ENCODE measurements at places on chromosomes 16 and 17.

GRCh38 chr17:17078832-17079231, 36.6 kb downstream of the MPRIP start:
- peak; percentile 47 for DNase-seq

DNA sequence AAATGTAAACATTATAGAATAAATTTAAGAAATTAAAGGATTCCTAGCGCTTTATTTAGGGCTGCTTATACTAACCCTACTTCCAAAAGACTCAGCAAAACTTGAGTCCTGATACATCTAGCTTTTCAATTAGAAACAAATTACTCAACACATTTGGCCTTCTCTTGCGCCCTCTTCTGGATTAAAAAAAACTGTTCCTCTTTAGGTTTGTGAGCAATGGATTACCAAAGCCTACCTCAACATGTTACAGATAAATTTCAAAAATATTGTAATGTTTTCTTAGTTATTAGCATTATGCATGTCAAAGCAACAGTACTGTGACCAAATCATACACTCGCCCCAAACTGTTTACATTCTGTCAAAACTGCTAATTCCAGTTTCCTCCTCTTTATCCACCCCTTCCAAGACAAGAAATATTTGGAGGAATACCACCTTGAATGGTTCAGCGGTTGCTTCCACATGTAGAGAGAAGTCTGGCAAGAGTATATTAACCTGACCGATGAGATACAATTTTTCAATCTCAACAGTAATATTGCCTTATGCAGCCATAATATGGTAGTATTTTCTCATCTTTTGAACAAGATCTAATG, 2.7 kb downstream of the NUFIP2 start:
- no peak for DNase-seq

DNA sequence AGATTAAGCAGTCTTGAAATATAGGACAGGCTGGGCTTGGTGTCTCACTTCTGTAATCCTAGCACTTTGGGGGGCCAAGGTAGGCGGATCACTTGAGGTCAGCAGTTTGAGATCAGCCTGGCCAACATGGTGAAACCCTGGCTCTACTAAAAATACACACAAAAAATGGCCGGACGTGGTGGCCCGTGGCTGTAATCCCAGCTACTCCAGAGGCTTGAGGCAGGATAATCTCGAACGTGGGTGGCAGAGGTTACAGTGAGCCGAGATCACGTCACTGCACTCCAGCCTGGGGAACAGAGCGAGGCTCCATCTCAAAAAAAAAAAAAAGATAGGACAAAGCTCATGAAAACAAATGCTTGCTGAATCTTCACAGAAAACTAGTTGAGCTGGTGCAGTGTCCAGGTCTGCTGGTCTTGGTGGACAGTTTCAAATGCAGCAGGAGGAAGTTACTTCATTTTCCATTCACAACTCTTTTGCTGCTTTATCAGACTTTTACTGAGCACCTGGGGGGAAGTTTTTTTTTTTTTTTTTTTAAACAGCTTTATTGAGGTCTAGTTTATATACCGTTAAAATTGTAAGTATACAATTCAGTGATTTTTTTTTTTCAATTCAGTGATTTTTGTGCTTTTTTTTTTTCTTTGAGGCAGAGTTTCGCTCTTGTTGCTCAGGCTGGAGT, 45.2 kb downstream of the SNX29 start:
- no peak for DNase-seq

- DNase-seq: no peak
Measured at GRCh38 chr16:50747207-50747956, 5.5 kb downstream of the CYLD start.

DNA sequence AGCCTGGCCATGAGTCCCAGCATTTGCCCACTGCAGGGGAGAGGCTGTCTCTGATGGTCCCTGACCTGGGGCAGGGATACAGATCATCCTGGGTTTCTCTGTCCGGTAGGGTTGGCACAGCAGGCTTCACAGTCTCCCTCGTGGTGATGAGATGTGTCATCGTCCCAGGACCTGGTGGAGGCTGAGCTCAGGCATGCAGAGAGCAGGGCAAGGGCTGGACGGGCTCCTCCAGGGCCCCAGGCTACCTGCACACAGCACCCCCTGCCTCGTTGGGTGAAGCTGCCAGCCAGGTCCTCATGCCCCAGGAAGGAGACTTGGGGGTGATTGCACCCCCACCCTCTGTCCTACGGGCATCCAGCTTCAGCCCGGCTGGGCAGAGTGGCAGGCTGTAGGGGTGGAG, 155.8 kb upstream of the GSE1 start:
- no peak for DNase-seq

GRCh38 chr17:40106760-40107521, 6.6 kb upstream of the NR1D1 start:
- DNase-seq: no peak

DNA sequence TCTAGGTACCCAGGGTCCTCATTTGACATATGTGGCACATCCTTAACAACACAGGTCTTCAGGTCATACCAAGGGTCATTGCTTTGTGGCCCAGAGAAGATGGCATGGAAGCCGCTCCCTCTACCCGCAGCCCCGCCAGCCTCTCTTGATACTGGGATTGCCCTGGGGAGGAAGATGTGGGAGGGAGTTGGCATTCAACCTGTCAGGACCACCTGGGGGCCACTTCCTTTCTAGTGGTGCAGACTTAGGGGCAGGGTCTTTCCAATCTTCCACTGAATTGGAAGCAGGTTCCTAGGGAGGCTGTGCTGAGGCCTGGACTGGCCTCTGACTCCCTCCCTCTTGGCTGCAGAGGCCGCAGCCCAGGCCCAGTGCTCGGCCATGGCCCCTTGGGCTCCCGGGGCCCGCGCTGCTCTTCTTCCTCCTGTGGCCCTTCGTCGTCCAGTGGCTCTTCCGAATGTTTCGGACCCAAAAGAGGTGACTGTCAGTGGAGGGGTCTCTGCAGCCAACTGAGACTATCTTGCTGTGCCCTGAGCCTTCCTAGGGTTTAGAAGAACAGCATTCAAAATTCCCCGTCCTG, 5.1 kb upstream of the HEXIM1 start:
- DNase-seq: no peak

DNA sequence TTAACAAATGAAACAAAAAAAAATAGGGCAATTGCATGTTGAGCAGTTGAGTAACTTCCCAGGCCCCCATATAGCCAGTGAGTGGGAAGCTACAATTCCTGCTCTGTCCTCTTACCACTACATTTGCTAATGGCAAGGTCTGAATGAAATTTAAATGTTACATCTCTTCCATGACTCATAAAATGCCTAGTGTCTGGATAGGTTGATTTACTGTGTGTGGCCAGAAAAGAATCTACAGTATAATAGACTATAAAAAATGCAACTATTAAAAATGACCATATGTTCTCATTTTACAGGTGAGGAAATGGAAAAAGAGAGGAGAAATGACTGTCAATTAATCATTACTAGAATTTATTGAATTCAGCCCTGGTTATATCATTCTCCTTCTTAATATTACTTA, 1199.3 kb downstream of the CDH11 start:
- no peak for DNase-seq

DNA sequence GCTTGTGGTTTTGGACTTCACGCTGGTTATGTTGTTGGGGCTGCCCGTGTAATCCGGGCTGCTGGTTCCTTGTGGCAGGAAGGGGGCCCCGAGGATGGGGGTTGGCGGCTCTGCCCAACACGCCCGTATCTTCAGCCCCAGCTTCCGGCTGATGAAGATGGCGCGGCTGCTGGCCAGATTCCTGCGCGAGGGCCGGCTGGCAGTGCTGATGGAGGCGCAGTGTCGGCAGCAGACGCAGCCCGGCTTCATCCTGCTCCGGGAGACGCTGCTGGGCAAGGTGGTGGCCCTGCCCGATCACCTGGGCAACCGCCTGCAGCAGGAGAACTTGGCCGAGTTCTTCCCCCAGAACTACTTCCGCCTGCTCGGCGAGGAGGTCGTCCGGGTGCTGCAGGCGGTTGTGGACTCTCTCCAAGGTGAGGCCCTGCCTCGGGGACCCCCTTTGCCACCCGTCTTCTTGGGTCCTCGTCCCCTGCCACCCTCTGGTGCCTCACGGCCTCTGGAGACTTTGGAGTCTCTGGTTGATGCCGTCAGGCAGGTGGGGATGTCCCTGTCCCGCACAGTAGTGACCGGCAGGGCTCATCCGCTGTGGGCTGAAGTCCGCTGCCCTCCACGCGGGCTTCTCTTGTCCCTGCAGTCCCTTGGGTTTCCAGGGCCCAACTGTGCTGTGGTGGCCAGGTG, 2.2 kb downstream of the TELO2 start:
- DNase-seq: no peak

GRCh38 chr17:41322094-41322902, 6.8 kb upstream of the KRTAP17-1 start:
- no peak for DNase-seq

- peak; percentile 42 for DNase-seq
Measured at GRCh38 chr16:85850344-85850880, 48.5 kb upstream of the IRF8 start.

DNA sequence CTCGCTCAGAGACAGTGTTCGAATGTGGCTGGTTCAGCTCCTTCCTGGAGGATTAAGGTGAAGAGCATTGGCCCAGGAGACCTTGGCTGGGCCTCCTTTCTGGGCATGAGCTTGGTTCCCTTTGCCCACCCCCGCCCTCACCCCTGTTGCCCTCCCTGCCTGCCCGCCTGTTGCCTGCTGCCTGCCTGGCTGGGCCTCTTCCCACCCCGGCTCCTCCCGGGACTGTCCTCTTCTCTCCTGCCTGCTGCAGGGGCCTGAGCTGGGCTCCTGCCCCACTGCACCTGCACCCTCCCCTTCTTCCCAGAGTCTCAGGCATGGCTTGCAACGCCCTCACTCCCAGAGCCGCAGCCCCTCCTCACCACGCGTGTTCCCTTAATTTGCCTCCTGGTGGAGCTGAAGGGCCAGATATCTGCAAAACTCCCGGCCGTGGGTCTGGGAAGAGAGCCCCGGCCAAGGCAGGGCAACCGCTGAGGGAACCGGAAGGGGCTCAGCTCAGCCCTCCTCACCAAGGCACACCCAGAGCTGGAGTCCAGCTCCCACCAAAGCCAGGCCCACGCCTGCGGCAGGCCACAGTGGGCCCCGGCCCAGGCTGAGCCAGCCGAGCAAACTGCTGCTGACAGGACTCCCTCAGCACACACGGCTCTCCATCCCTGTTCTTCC, 31.2 kb downstream of the MNT start:
- DNase-seq: no peak

- DNase-seq: no peak
Measured at GRCh38 chr17:78502611-78503148, 74.5 kb downstream of the DNAH17 start.

GRCh38 chr17:40498281-40499084, 2.9 kb downstream of the TNS4 start:
- DNase-seq: no peak

DNA sequence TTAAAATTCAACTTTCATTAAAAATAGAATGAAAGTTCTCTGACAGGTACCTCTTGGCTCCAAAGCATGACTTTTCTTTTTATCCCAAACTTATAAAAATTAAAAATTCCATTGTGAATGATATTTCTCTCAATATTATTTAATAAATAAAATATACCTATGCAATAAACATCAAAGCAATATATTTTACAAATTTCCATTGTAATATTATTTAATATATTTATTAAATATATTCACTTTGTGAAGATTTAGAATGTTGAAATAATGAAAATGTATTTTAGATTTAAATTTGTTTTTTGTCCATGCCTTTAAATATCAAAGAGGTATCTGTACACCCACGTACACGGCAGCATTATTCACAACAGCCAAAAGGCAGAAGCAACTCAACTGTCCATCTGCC, 147.8 kb downstream of the CEP112 start:
- no peak for DNase-seq

DNA sequence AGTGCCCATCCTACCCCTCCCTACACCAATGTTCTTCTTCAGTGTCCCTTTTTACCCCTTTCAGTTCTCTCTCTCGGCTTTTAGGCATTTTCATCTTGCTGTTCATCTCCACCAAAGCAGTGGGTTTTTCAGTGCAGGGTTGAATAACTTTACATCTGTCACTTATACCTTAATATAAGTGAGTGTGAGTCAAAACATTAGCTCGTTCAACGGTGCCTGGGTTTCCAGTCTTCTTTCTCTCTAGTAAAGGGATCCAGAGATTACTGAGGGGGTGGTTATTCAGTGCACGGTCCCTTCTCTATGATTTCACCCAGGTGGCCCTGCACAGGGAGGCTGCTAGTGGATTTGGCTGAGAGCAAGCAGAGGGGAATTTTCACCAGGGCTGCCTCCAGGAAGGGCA, 210.6 kb upstream of the CDH5 start:
- DNase-seq: no peak

- no peak for DNase-seq
Measured at GRCh38 chr17:66541461-66542128, 239.2 kb downstream of the PRKCA start.

DNA sequence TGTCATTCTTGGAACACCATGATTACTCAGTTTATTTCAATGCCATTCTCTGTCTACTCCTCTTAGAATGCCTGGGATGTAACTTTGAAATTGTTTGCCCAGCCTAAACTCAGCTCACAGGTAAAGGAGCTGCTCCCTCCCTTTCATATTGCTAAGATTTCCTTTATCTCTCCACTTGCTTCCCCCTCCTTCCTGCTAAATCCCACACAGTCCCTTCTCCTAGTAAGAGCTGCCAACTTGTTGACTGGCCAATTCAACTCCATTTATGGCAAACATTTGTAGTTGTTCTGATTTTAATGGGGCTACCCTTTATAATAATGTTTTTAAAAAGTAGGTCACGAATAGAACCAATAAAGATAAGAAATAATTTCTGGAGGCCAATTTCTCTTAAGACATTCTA, 146.1 kb downstream of the SKAP1 start:
- DNase-seq: no peak

- no peak for DNase-seq
Measured at GRCh38 chr16:75111514-75111940, 5.1 kb downstream of the LDHD start.

- DNase-seq: no peak
Measured at GRCh38 chr17:39555368-39555767, 52.4 kb downstream of the NEUROD2 start.

DNA sequence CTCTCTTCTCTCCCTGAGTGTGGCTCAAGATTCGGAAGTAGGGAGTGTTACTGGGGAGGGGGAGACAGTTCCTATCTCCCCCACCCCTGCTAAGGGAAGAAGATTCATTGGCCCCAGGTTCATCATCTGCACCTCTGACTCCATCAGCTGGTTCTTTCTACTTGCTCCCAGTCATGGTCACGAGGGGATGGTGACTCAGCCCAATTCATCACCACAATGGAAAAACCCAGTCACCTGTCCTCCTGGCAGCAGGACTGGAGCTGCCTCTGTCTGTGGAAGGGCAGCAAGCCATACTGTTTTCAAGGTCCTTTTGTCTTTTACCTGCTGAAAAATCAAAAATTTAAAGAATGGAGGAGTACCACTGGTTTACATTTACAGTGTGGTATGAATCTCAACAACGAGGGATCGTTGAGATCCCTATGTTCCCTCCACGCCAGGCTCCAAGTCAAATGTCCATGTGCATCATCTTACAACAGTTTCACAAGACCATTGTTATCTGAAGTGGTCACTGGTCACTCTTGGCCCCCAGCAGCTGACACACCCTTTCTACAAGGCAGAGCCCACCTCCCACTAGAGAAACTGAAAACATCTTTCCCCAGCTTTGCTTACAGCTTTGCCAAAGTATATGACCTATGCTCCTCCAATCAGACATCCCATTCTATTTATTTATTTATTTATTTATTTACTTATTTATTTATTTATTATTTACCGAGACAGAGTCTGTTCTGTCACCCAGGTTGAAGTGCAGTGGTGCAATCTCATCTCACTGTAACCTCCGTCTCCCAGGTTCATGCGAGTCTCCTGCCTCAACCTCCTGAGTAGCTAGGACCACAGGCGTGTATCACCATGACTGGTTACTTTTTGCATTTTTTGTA, 40.4 kb upstream of the NDRG4 start:
- no peak for DNase-seq

Data from sciatic nerve (tissue), 2 donors.